AG10803 (cell line): ENCODE measurements at places on chromosomes 4 and X.

DNA sequence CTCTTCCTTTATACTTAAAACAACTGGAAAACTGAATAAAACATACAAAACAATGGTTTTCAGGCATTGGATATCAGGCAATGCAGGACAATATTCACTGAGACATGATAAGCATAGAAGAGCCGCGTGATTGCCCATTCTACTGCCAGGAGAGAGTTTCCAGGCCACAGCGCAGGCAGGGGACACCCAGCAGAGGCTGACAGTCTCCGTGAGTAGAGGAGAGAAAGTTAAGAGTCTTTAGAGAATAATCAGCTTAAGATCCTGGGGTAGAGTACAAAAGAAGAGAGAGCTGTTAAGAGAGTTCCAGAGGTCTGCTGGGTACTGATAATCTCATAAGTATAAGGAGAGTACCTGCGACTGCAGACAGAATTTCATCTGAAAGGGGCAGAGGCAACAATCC is 18.4 kb upstream of the FRAS1 start:
- DNase-seq, result no peak

- DNase-seq, result no peak
Observed at GRCh38 chr4:96835991-96836390, 996.1 kb downstream of the PDHA2 start.

DNA sequence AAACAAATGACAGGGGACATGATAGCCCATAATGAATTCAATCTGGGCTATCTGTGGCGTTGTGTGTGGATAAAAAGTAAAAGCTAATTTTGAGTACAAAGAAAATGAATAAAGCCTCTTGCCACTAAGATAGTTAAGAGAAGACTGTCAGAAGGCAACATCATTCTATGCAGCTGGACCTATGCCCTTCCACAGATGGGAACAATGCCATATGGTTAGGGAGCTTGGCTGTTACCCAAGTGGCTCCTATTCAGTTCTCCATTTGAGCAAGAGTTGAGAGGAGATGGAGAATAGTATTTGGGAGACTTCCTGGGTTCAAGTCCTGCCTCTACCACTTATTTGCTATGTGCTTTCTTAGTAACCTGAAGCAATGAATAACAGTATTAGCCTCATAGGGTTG is 107.7 kb downstream of the ANXA3 start:
- peak; percentile 62 for DNase-seq

- DNase-seq, result no peak
Observed at GRCh38 chrX:82320569-82320968, 1118.7 kb downstream of the SH3BGRL start.

GRCh38 chr4:42607011-42607726 is 49.7 kb downstream of the ATP8A1 start:
- DNase-seq, result no peak

- peak; percentile 71 for DNase-seq
Observed at GRCh38 chr4:24910499-24910898, 2.3 kb downstream of the CCDC149 start.

GRCh38 chr4:85686398-85686797 is 211.4 kb downstream of the ARHGAP24 start:
- no peak for DNase-seq

- DNase-seq, result no peak
Observed at GRCh38 chr4:7344636-7345155, 90.0 kb downstream of the PSAPL1 start.

DNA sequence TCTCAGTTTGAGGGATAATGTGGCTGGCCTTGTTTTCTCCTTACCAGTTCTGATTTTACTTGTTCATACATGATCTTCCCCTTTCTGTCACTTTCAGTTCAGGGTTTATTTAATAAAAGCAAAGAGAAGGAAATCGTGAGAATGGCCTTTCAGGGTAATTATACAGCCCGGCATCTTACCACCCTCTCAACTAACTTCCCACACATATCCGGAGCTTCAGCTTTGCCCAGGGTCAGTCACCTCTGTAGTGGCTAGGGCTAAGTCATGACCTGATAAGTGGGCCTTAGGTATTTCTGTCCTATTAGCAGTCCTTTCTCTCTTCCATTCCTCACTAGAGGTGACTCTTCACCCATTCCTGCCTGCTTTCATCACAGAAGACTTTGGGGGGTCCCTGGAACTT is 15.8 kb downstream of the TRPC5 start:
- no peak for DNase-seq

DNA sequence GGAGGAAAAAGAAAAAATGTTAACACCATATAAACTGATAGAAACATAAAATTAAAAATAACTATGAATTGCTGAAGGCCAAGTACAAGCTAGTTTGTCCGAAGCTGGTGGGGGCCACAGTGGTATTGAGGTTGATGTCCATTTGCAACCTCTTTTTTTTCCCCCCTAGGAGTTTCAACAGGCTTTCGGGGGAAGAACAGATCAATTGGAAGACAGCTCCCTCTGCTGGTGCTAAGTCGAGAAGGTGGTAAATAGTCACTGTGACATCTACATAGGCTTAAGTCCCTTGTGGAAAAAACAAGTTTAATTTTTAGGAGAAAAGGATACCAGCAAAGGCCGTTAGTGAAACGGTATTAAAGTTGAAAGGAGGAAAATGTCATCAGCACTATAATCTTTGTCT is 115.7 kb upstream of the ZXDA start:
- peak; percentile 23 for DNase-seq

- DNase-seq, result no peak
Observed at GRCh38 chrX:27276751-27277150, 186.4 kb downstream of the PPP4R3C start.

DNA sequence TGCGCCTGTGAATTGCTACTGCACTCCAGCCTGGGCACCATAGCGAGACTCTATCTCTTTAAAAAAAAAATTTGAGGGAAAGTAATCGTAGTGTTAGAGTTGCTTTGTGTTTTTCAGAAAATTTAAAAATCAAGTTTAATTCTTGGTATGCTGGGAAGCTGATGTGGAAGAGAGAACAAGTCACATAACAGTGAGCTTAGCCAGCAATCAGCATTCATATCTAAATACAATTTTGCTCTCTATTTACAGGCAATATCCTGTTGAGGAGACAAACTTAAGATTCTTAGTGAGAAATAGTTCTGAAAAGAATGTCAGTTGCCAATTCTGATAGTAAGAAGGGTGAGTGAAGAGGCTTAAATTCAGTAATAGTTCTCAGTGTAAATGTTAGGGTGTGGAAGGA is 9.6 kb upstream of the NDUFC1 start:
- no peak for DNase-seq

DNA sequence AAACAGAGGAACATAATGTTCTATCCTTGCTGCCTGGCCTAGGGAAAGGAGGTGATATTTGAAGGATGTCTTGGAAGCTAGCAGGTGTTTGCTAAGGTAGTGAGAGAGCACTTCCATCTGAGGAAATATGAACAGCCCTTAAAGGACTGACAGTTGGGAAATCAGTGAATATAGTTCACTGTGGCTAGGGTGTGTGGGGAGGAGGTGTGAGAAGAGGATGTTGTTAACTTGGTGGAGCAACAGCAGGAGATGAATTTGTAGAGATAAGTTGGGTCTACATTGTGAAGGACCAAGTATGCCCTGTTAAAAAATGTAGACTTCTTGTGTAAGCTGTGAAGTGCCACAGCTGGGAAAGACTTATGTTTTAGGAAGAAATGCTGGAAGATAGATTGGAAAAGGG is 25.5 kb downstream of the TBC1D19 start:
- DNase-seq, result no peak

- DNase-seq, result peak; percentile 33
Observed at GRCh38 chr4:163048447-163048846, 118.2 kb downstream of the NAF1 start.

DNA sequence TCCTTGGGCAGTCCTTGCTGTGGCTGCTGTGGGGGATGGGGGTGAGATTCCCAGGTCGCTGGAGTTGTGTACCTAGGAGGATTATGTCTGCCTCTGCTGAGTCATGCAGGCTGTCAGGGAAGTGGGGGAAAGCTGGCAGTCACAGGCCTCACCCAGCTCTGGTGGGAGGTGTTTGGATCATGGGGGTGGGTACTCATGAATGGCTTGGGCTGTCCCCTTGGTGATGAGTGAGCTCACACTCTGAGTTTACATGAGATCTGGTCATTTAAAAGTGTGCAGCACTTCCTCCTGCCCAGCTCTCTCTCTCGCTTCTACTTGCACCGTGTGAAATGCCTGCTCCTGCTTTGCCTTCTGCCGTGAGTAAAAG is 24.6 kb upstream of the PDLIM3 start:
- peak; percentile 9 for DNase-seq

- no peak for DNase-seq
Observed at GRCh38 chr4:4394644-4395043, 7.7 kb downstream of the NSG1 start.

- DNase-seq, result peak; percentile 18
Observed at GRCh38 chr4:113881256-113881655, 98.2 kb downstream of the ARSJ start.

GRCh38 chrX:53004811-53005210 is 43.8 kb upstream of the GPR173 start:
- DNase-seq, result no peak

- peak; percentile 16 for DNase-seq
Observed at GRCh38 chr4:4560136-4560535, 18.3 kb upstream of the STX18 start.

- peak; percentile 54 for DNase-seq
Observed at GRCh38 chr4:173509036-173510001, 20.7 kb downstream of the HAND2 start.

GRCh38 chr4:47526281-47526680 is 41.2 kb downstream of the ATP10D start:
- peak; percentile 58 for DNase-seq

- DNase-seq, result no peak
Observed at GRCh38 chr4:98609934-98610333, 48.5 kb downstream of the TSPAN5 start.

GRCh38 chrX:40632199-40632598 is 9.0 kb downstream of the MPC1L start:
- DNase-seq, result no peak

DNA sequence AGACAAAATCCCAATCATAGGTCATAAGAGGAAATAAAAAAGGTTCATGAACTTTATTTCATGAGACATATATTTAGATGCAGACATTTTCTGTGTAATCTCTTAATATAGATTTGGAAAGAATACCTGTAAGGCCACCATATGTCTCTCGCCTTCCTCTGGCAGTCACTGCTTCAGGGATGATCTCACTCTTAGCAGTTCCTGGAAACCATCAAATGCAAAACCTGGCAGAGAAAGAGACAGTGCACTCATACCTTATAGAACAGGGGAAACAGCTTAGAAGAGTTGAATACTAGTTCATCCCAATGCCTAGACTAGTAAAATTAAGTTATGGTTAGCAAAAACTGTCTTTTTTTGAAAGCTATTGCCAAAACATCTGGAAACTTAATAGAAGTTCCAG is 243.3 kb downstream of the GASK1B start:
- no peak for DNase-seq

GRCh38 chrX:24202465-24203031 is 53.0 kb downstream of the ZFX start:
- no peak for DNase-seq
